Hepatocyte (in vitro differentiated cells): ENCODE measurements at places on chromosomes 12 and 14.

DNA sequence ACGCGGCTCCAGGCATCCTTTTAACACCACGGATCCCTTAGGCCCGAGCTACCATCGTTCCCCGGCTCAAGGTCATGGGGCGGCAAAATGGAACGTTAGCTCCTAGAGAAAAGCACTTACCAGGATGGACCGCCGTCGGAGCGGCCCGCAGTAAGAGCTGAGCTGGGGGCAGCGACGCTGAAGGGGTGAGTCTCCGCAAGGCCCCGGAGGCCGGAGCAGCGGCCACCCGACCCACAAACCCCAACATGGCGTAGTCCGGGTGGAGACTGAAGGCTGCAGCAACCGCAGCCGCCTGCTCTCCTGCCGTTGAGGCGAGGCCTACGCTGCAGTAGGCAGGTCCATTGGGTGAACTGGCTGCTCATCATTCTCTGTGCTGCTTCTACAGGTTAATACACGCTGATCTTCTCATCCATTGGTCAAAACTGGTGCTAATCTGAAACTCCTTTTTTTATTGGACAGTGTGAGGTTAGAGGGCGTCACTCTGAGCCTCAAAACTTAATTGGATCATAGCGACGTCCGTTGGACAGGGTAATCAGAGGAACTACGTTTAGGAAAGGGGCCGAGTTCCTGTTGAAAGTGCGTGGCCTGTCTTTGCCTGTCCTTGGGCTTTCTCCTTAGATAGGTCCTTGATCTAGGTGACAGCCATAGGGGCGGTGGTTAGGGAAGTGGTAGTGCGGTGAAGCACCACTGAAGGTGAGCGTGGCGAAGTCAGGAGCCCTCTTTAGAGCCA, at the start of gene ATP5F1B:
TSS of gene ATP5F1B (minus strand) at position 268 of the 730 bp plus-strand sequence. CDS start at position 247, 21 bp downstream.
- DNase-seq, result peak; percentile 96

DNA sequence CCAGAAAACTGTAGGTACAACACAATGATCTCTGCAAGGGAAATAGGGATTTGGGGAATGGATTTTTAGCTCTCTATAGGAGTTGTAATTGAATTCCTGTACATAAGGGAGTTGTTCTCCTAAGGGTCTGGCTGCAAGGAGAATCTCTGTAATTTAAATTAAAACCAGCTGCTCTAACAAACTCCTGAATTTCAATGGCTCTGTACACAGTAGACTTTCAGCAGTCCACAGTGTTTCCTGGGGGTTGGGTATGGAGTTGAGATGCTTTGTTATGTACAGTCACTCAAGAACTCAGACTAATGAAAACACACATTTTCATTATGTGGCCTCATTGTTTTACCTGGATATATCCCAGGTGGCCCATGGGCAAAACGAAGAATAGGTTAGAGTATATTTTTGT, 93.2 kb downstream of the NAV3 start:
- no peak for DNase-seq

- peak; percentile 3 for DNase-seq
Measured at GRCh38 chr14:35155962-35156361, 33.6 kb downstream of the PRORP start.

DNA sequence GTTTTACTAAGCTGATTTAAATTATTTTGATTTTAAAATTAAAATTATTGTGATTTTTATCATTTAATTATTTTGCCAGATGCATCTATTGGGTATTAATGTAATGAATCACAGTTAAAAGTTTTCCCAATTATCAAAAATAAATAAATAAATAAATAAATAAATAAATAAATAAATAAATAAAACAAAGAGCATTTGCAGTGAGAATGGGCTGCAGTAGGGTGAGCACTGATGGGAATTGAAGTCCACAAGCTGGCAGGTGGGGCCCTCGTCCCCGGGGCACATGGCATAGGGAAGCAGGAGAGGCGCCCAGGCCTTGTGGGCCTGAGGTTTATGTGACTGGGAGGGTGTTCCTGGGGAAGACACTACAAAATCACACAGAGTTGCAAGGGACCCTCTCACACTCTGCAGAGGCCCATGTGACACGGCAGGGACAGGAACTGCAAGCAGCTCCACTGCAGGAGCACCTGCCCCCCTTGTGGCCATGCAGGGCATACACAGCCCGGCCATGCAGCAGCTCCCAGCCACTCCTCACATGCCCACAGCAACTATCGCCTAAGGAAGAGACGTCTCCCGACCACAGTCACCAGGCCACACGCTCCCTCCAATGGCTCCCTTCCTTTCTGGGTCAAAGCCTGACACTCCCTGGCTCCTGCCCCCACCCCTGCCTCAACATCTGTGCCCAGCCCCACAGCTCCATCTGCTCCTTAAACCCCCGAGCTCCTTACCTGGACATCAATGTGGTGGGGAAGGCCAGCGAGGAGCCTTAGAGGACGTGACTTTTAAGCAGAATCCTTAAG, 256.3 kb upstream of the SFSWAP start:
- DNase-seq, result peak; percentile 80
